ENCODE measurements at places on chromosomes 1 and 21.

DNA sequence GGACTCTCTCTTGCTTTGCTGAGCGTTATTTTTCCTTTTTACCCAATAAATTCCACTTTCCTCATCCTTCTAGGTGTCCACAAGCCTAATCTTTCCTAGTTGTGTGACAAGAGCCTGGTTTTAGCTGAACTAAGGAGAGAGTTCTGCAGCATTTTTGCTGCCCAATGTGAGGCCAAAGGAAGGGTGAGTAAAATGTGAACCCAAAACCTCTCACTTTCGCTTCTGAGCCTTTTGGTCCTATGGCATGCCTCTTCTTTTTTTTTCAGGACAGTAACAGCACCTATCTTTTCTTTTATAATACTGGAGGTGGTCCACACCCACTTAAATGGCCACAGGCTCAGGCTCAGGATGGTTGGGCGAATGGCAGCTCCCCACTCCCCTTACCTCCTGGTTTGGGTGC lies 111.1 kb downstream of the COP1 start:
- DNase-seq = no peak

DNA sequence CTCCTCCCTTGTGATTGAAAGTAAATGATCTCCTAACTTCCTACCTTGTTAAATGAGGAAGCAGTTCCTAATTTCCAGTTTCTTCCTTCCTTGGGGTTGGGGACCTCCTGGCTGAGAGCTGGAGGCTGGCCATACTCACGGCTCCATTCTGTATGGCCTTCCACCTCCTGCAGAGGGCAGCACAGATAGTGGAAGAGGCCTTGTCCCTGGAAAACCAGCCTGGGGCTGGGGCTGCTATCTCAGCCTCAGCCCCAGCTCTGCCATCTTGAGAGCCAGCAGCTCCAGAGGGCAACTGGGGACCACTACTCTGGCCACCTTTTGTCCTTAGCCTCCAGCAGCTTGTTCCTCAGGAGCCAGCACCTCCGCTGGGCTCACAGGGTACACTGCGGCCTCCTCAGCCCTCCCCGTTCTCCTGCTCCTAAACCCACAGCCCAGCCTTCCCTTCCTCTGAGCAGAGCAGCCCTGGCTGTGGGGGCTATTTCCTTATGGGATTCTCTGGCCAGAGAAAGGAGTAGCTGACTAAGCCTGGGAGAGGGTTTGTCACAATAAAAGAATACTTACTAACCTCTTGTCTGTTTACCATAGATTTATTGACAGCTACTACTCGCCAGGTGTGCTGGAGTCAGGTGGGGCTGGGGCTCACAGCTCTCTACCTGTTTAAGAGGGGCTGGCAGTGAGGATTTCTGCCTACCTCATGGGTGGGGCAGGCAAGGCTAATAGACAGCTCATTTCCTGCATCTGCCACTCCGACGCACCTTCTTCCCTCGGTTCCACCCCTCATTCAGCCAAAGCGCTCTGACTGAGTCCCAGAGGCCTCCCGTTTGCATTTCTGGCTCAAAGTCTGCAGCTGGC lies 6.3 kb downstream of the TMEM234 start:
- no peak for DNase-seq

DNA sequence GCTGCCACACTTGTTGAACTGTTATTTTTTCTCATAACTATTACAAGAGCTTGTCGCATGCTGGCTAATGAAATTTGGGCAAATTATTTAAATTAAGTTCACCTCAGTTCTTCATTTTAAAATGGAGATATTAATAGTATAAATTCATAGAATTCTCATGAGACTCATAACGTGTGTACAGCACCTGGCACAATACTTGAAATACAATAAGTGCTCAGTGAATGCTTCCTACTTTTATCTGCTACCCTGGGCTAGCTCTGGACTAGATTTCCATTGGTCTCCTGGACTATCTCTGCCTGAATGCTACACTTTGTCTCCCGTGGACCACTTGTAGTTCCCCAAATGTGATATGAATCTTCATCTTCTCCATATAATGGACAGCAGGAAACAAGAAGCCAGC lies 919 bp downstream of the SLAMF6 start:
- no peak for DNase-seq

DNA sequence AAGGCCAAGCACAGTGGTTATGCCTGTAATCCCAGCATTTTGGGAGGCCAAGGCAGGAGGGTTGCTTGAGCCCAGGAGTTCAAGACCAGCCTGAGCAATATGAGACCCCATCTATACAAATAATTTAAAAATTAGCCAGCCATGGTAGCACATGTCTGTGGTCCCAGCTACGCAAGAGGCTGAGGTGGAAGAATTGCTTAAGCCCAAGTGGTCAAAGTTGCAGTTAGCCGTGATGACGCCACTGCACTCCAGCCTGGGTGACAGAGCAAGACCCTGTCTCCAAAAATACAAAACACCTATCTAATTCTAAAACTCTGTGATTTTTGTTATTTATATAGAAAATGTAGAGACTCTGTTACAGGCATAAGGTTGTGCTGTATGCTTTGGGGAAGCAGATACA lies 44.2 kb upstream of the ZYG11A start:
- no peak for DNase-seq

DNA sequence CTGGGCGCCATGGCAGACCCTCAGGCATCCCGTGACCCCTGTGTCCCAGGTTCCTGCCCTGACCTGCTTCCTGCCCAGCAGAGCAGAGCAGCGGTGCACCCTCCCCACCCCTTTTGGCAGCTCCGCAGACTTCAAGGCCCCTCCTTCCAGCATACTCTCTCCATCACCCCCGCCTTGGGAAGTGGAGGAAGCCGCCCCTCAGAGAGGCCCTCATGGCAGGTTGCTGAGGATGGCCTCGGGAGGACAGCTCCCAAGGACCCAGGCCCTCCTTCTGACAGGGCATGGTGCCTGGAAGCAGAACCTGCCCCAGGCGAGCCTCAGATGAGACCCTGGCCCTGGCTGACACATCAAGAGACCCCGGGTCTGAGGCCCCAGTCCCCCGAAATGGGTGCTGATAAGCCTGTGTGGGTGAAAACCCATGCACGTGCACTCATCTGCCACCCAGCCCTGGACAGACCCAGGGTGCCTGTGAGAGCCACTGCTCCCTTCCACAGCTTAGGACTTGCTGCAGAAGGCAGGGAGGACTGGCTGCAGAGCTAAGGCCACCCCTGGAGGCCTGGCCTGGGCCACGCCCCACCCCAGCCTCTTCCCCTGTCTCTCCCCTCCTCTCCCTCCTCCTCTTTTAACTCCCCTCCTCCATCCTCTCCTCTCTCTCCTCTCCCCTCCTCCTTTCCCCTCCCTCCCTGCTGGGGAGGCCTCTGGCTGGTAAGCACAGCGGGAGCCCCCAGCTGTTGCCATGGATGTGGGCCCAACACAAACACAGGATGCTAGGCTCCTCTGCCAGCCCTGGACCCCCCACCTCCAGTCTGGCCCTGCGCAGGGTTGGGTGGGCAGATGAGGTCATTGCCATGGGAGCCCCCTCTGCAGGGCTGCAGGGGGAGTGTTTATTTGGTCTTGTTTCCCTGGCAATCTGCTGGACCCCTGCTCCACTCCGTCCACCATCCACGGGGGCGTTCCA lies 33.7 kb downstream of the WNT9A start:
- no peak for DNase-seq

GRCh38 chr1:112934577-112934976 lies 21.4 kb downstream of the SLC16A1 start:
- no peak for DNase-seq

- DNase-seq = no peak
These were observed 16.6 kb upstream of the S1PR1 start for GRCh38 chr1:101219924-101220870.
